ENCODE measurements at places on chromosomes 3 and 15.

GRCh38 chr15:67146875-67147381 lies 81.5 kb downstream of the SMAD3 start:
- no peak for DNase-seq

- DNase-seq = no peak
Observed at GRCh38 chr15:76359152-76359551, 22.6 kb downstream of the ISL2 start.

DNA sequence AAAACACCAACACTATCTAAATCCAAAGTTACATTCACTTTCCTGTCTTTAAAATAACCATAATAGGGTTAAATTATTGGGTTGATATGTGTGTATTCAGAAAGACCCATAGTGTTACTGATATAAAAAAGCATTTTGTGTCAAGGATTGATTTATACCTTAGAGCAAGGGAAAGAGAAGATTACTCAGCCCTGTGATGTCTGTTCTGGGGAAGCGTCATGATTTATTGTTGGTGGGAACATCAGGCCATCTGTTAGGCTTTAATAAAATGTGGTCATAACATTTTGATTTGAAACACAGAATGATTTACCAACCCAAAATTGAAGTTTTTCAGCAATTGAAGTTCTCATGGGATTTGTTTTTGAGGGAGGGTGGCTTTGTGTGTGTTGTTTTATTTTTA lies 33.2 kb downstream of the SIDT1 start:
- no peak for DNase-seq

DNA sequence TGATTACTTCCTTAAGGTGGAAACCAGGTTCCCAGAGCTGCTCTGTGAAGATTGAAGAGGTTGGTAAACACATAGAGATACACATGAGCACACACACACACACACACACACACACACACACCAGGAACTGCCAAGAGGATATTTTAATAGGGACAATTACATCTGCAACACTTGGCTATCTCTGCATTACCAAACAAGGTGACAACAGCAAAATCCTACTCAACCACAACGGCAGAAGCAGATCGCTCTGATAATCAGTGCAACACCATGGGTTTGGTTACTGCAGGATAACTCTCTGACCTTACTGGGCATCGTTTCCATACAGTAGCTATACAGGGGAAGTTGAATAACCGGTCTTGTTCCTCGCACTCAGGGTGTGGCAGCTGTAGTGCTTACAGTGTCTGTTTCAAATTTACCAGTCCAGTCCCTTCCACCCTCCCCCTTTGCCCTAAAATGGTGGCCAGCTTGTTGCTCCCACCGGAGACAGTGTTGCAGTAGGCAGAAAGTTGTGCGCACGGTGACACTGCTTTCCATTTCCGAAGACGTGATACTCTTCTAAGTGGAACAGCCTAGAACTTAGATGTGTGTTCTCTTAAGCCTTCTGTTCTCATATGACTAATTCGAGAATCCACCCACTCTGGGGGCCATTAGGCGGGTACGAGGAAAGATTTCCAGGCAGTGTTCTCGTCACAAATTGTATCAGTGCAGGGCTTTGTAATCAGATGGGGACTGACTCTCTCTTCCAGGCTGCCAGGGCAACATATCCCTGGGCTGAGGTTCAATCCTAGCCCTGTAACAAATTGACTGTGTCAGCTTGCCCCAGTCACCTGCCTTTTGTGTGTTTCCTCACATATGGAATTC lies 176.2 kb downstream of the P3H2 start:
- peak; percentile 69 for DNase-seq

- peak; percentile 11 for DNase-seq
Observed at GRCh38 chr15:88467935-88468528, 524 bp downstream of the MRPS11 start.

DNA sequence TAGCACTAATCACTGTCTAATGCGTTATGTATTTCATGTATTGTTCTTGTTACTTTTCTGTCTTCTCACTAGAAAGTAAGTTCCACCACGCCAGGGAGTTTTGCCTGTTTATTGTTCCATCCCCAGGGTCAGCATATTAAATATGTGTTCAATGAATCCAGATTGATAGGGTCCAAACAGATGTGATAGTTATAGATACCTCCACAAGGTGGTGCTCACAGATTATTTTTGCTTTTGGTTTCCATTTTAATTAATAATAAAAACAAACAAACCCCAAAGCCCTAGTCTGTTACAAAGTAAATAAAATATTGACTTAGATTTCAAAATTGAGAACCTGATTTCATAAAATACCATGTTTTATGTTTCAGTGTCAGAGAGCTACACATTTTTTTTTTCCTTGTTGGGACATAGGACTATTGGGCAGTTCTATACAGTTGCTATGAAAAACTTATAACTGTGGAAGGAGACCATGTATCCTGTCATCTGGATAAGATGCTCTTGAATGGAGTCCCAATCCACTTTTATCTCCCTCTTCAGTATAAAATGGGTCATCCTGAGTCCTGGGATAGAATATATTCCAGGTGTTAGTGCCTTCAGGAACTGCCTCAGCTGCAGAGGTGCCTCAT lies 12.4 kb downstream of the OTOL1 start:
- no peak for DNase-seq

DNA sequence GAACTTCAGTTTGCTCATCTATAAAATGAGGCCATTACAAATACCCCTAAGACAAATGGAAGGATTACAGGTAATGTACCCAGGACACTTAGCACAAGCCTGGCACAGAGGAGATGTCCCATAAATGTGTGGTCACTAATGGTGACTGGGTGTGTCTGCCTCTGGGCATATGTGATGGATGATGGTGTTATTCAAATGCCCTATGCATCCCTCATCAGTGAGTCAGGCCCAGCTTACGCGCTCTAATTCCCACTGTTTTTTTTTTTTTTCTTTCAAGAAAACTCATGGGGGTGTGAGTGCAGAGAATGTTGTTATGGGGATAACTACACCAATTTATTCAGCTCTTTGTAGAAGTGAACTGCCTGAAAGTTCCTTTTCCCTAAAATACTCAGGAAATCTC lies 23.6 kb upstream of the KIF23 start:
- DNase-seq = no peak

- DNase-seq = no peak
Observed at GRCh38 chr3:170762064-170762463, 107.9 kb downstream of the RPL22L1 start.

DNA sequence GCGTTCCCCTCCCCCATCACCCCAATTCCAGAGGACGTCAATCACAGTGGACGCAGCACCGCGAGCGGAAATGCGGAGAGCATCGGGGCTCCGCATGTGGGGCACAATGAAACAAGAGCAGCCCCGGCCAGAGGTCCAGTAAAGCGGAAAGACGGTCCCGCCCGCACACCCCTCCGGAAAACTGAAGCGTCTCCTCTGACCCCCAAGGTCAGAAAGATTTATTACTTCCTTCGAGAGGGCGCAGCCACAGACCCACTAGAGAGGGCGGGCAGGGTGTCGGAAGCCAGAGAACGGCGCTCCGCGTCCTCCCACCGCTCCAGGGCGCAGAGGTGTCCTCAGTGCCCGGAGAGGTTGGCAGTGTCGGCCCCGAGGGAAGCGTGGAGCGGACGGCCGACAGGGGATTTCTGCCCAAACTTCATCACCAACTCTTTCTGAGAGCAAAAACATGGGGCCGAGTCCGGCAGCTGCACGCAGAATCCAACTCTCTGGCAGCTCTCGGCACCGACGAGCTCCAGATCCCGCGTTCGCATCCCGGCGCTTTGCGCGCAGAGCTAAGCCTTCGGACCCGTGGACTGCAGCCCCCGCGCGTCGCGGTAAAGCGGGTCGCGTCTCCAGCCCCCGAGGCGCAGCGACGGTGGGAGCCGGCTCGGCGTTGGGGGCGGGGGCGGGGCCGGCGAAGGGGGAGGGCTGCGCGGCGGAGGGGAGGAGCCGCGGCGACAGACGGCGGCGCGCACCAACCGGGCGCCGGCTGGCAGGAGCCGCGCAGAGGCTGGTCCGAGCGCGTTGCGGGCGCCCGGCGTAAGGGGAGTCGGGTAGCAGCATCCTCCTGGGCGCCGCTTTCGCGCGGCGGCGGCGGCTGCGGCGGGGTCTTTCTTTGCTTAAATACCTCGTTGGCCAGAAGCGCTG lies at the start of gene CHST2:
TSS of gene CHST2 (plus strand) at position 763 of the 906 bp plus-strand sequence. CDS start 1,046 bp downstream, outside the sequence.
- DNase-seq = no peak

- DNase-seq = no peak
Observed at GRCh38 chr3:44359146-44359751, 20.7 kb downstream of the TCAIM start.

- DNase-seq = peak; percentile 18
Observed at GRCh38 chr15:99306694-99307338, 55.5 kb downstream of the LRRC28 start.

DNA sequence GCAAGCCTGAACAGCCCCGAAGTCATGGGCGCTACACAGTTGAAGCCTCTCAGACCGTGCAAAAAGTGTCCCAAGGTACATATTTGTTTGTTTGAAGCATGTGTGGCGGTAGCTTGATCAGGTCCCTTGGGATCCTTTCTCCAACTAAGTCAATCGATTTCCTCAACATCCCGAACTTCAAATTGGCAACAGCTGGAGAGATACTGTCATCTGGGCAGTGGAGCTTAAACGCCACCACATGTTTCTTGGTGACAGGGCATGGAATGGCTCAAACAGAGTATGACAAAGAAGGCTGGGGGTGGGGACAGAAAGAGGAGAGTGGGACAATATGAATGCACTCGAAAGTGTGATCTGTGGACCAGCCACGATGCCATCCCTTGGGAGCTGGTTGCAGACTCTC lies 84.9 kb upstream of the PSMD6 start:
- DNase-seq = no peak

- DNase-seq = peak; percentile 31
Observed at GRCh38 chr3:129490273-129490675, 38.2 kb upstream of the RHO start.

DNA sequence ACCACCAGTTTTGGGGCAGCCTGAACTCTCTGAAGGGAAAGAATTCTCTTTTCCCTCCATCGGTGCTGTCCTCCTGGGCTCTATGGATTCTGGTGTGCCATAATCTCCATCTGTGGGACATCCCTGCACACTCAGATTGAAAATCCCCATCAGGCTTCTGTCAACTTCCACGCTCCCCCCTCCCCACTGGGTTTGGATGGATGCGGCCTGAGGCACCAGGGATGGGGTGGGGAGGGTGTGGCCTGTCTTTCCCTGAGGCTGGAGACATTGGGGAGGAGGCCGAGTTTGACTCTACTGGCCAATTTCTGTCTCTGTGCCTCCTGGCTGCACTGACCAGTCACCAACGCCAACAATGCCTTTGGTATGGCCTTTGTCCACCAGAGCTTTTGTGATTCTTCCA lies 16.3 kb upstream of the FBLN2 start:
- no peak for DNase-seq

- DNase-seq = no peak
Observed at GRCh38 chr3:167808910-167809309, 73.4 kb downstream of the SERPINI1 start.

DNA sequence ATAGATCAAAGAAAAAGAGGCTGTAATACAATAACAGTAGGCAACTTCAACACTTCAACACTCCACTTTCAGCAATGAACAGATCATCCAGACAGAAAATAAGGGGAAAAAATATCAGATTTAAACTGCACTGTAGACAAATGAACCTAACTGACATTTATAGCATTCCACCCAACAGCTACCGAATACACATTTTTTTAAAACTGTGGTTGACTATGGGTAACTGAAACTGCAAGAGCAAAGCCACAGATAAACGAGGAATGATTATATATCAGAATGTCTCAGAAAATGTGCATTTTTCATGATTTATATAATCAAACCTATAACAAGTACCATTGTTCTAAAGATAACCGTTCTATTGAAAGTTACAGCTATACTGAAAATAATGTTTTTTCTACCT lies 514.9 kb upstream of the DPPA4 start:
- DNase-seq = no peak

DNA sequence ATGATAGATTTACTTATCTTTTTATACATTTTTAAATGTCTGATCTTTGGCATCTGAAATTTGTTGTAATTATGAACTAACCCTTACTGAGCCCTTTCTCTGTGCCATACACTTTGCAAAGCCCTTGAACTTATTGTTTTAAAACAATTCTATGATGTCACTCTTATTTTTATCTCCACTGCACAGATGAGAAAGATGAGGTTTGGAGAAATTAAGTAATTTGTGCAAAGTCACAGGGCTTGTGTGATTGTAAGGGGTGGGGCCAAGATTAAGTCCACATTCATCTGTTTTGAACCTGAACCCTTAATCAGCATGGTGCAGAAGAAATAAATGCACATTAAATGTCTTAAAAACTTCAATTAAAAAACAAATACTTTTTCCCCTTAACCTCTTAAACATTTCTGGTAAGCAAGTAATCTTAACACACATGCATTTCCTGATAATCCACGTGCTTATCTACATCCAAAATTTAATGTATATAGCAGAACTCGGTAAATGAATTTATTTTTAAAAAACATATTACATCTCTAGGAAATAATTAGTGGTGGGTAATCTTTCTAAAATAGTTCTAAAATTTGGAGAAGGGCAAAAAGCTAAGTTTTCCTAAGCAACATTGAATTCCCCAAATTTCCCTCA lies 189.8 kb upstream of the TBC1D5 start:
- no peak for DNase-seq

DNA sequence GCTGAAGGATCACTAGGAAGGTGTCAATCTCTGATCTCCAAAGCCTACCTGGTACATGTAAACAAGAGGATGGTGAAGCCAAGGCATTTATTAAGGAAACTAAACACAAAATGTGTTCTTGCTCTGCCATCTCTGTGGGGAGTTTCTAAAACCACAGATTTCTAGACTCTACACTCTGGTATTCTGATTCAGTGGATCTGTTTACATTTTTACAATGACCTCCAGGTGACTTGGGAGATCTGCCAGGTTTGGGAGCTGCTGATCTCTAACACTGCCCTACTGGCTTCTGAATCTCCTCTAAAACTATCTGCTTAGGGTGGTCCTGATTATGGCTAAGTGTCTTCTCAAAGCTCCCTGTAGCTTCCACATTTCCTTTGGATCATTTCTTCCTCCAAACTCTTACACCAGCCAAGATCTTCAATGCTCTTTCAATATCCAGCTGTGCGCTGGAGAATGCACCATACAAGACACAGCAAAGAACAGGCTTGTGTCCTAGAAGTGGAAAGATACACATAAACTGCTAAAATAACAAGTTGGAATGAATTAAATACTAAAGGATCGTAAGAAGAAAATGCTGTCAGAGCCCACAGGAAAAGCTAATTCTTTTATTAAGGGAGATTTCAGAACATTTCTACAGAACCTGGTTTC lies 72.7 kb downstream of the GREM1 start:
- DNase-seq = no peak
